ENCODE measurements at places on chromosomes 13 and 19.

DNA sequence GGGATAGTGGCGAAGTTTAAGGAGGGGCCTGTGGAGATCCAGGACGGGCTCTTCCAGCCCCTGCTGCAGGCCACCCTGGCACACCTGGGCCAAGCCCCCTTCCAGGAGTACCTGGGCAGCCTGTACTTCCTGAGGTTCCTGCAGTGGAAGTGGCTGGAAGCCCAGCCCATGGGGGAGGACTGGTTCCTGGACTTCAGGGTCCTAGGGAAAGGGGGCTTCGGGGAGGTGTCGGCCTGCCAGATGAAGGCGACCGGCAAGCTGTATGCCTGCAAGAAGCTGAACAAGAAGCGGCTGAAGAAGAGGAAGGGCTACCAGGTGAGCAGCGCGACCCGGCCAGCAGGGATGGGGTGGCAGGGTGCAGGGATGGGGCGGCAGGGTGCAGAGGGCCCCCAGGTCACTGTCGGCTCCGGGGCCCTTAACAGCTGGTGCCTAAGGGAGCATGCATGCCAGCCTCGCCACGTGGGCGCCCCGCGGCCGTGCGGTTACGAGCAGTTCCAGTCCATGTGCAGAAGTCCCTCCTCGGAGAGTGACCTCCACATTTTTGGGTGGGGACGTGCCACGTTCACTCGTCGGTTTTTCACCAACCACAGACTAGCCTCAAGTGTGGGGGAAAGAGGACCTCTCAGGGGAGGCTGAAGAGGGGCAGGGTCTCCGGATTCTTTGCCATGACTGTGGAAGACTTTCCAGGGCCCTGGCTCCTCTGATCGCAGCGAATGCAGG is 912 bp downstream of the GRK1 start:
- DNase-seq: no peak

DNA sequence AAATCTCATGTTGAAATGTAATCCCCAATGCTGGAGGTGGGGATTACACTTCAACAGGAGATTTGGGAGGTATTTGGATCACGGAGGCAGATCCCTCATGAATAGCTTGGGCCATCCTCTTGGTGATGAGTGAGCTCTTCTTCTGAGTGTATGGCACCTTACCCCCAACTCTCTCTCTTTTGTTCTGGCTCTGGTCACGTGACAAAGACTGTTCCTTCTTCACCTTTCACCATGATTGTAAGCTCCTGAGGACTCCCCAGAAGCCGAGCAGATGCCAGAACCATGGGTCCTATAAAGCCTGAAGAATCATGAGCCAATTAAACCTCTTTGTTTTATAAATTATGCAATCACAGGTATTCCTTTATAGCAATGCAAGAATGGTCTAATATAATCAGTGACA is 684.2 kb downstream of the LIG4 start:
- no peak for DNase-seq

DNA sequence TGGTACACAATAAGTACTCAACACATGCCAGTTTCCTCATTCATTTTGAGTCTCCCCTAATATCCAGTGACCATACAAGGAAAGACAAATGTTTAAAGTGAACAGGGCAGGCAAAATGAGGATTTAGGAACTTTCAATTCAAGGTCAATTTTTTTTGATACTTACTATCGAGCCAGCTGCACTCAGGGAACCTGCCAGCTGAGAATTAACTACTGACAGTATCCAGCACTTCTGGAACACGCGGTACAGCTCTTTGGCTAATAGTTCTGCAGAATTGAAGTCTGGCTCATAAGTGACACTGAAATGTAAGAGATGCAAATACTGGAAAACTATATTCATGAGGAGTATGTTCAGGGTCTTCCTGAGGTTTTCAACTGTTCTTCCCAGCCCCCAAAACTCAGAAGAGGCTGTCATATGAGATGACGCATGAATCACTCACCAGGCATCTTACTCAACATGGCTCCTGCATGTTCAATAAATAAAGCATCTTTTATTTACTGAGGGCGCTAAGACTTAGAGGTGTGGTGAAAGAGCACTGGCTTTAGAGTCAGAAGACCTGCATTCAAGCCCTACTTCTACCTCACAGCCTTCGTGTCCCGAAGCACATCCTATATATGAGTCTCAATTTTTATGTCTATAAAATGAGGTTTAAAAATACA is 25.6 kb downstream of the RUBCNL start:
- DNase-seq: no peak

DNA sequence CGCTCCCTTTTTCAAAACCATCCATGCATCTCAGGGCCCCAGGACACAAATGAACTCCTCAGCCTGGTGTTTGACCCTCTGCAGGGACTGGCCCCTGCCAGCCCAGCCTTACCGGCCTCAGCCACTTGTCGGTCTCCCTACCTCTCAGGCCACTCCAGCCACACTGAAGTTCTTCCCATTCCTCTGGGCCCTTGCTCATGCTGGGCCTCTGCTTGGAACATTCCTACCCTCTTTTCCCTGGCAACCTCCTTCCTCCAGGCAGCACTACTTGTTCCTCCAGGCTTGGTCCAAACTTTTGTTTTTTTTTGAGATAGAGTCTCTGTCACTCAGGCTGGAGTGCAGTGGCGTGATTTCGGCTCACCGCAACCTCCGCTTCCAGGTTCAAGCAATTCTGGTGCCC is 7.6 kb upstream of the EGLN2 start:
- no peak for DNase-seq

DNA sequence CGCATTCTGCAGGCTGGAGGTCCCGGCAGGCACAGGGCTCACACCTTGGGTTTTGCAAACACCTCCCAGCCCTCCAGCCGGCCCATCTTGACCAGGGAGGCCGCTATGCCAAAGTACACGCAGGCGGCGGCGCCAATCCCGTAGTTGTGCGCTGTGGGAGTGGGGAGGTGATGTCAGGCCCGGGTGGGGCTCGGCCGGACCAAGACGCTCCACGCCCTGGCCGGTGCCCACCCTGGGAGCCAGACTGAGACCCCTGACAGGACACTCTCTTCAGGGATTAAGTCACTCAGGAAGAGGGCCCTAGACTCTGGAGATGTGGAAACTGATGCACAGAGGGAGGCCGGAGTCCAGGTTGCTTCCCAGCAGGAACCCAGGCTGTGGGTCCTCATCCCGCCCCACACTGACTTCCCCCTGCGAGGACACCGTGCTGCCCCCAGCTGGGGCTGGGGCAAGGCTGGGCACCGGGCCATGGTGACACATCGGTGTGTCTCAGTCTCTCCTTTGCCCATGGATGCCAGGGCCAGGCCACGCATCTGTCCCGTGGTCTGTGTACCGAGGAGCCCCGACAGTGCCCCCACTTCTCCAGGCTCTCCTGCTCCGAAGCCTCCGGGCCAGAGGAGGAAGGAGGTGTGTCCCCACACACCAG is 8.8 kb downstream of the NDUFA11 start:
- no peak for DNase-seq
